ENCODE measurements at places on chromosomes 6 and 20.
A peak's percentile ranks its signal among the peaks of the same experiment; 100 is the strongest.

DNA sequence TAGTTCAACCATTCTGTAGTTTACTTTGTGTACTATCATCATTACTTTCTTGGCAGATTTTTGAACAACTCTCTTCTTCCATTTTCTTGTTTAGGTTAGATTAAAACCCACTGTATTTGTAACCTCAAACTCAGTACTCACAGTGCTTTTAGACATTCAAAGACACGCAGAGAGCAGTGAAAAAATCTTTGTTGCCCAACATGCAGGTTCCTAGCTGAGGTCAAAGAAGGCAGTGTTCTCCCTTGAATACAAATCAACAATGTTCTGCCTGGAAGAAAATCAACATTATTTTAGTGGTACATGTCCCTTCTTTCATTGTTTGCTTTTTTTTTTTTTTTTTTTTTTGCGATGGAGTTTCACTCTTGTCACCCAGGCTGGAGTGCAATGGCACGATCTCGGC lies 11.2 kb downstream of the CYB5R4 start:
- DNase-seq, result no peak

GRCh38 chr6:6823568-6824224 lies 235.2 kb downstream of the LY86 start:
- no peak for DNase-seq

- DNase-seq, result no peak
Measured at GRCh38 chr6:43490523-43490939, 13.2 kb downstream of the TJAP1 start.

- no peak for DNase-seq
Measured at GRCh38 chr20:49397525-49397924, 84.9 kb downstream of the KCNB1 start.

DNA sequence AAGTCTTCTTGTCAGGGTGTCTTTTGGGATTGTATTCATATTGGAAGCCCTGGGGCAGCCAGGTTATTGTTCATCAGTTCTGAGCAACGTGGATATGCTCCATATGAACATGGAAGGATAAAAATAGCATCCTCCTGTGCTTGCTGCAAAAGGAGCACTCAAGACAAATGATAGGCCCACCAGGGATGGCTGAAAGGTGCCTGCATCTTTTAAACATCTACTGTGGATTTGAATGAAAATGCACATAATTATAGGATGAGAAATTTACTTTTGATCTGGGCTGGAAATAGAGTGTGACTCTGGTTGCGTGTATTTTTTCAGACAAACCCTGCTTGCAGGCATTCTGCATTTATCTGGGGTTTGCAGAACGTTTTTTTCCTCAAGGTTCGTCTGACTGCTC lies 299.1 kb downstream of the PACRG start:
- DNase-seq, result no peak

DNA sequence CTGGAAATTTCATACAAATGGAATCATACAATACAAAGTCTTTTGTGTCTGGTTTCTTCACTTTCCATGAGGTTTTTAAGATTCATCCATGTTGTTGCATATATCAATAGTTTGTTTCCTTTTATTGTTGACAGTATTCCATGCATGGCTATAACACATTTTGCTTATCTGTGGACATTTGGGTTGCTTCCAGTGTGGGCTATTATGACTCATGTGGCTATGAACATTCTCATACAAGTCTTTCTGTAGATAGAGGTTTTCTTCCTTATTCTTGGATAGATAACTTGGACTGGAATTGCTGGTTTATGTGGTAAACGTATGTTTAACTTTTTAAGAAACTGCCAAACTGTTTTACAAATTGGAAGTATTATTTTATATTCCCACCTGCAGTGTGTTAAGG lies 30.0 kb upstream of the KIF6 start:
- no peak for DNase-seq

DNA sequence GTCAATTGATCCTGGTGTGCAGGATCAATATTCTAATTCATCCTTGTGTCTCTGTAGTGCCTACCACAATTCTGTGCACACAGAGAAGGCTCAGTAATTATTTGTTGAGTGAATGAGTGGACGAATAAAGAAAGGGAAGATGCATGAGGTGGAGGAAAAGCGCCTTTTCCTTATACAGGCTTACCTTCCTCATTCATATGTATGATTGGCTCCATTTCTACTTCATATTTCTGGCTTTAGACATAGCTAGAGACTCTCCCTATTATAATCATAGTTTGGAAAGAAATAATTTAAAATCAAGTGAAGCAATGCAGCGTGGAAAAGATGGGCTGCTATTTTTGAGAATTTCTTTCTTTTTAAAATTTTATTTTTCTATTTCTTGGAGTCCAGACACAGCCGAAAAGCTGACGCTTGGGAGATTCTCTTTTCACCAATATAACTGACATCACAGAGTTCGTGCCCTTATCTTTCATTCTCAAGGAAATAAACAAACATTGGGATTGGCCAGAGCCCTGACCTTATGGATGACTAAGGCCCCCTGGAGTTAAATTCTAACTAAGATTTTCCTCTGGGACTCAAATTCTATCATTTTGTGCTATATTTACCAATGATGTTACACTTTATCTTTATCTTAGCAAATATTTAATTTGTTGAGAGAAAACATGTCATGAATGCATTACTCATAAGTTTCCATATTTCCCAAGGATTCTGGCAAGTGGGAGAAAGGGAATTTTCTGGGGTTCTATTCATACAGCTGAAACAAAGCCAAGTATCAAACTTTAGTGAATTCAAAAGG lies 48.1 kb downstream of the PRL start:
- DNase-seq, result peak; percentile 81

All from epithelial cell of proximal tubule (primary cell).